Activated naive CD8-positive, alpha-beta T cell treated with anti-CD3 and anti-CD28 coated beads, Interleukin-2, amount 50 U/mL, for 24 hours (primary cell): ENCODE measurements at places on chromosomes 12 and 14.

DNA sequence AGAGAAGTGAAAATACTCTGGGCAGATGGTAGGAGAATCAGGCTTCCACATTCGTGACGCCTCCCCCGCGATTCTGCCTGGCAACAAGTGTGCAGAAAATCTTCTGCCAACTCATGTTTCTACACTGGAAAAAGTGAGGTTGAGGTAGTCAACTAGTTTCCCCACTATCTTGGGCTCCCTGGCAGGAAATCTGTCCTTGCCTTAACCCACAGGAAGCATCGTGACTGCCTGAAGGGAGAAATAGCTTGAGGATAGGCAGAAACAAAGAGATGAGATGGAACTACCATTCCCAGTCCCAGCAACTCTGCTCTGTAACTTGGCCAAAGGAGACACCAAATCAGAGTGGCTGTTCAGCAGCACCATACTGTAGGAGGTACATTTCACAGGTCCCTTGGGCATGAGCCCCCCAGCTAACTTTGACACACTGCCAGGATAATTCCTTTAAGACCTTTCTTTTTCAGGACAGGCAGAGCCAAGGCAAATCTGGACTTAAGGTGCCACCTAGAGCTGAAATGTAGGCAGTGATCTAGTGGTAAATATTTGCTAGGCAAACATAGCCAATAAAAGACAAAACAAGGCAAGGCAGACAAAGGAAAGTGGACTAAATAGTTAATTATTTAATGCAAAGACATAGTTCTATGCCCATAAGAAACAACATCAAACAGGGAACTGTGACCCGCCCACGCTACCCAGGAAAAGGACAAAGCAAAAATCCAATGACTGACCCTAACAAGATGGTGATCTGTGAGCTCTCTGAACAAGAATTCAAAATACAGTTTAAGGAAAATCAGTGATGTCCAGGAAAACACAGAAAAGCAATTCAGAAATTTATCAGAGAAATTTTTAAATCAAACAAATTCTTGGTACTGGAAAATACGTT lies 205.1 kb downstream of the PTPRO start:
- no peak for DNase-seq

- DNase-seq = no peak
Observed at GRCh38 chr12:2058837-2059236, 6.0 kb downstream of the CACNA1C start.

GRCh38 chr12:98911396-98911795 lies 266.3 kb downstream of the APAF1 start:
- DNase-seq = no peak

DNA sequence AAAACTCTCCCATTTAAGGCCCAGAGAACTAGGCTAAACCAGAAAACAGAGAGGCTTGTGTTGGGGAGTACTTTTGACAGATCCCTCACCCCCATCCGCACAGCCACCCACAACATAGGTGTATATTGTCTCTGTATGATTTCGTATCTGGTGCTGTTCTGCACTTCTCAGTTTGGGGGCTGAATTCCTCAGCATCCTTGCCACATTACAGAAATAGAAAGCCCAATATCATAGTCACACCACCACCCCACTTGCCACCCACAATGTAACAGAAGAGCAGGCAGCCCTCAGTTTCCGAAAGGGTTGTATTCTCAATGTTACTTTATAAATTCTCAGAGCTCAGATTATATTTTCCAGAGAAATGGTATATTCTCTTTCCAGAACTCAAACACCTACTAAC lies 950.9 kb downstream of the DIO2 start:
- DNase-seq = no peak

- DNase-seq = no peak
Observed at GRCh38 chr12:60398547-60398946, 802.7 kb downstream of the SLC16A7 start.

GRCh38 chr14:93132472-93133065 lies 16.8 kb upstream of the ITPK1 start:
- DNase-seq = peak; percentile 7

- no peak for DNase-seq
Observed at GRCh38 chr12:99983456-99984258, 1.1 kb downstream of the ANKS1B start.

GRCh38 chr12:119894916-119895315 lies 17.8 kb upstream of the CIT start:
- no peak for DNase-seq

- peak; percentile 69 for DNase-seq
Observed at GRCh38 chr12:57089271-57090245, 644 bp downstream of the NAB2 start.

- DNase-seq = peak; percentile 79
Observed at GRCh38 chr14:80954687-80955299, 628 bp upstream of the TSHR start.

DNA sequence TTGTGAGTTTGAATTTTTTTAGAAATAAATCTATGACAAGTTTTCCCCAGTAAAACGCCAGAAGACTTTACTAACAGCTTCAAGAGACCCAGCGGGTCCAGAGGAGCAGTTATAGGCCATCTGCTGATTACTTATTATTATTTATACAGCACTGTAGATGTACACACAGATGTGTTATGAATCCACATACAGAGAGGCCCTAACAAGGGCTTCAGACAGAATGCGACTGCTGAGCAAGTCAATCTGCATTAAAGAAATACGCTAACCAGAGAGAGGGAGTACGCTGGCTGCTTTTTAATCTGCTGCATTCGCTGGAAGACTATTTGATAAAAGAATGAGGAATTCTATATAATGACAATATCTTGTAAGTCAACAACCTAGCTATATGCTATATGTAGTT lies 32.5 kb downstream of the ATF7 start:
- no peak for DNase-seq

DNA sequence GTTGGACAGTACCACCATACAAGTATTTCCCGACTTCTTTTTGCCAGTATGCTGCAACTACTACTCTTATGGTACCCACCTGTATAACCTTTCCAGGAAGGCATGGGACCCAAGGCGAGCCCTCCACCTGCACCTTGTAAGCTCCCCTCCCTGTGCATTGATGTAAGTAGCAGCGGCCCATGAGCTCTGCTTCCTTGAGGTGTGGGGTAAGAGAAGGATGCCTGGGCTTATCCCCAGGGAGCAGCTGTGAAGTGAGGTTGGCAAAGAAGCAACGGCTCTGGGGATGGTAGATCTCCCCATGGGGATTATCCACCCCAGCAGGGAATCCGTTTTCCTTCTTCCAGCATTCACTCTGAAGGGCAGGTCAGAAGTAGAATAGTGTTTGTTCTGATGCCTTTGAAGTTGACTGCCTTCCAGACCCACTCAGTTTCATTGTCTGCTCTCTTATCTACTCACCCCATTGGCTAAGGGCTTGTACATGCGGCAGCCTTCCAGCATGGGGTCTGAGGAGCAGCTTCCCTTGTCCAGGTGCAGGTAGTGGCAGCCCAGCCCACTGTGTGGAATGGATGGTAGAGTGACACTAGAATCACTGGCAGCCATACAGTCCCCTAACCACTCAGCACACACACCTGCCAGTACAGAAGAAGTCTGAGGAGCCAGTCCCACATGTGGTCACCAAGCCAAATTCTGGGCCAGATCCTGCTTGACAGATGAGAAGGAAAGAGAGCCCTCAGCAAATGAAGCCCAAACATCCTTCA lies 3.4 kb downstream of the CIROP start:
- DNase-seq = no peak

GRCh38 chr12:74412606-74413230 lies 124.9 kb upstream of the ATXN7L3B start:
- DNase-seq = no peak

- DNase-seq = peak; percentile 82
Observed at GRCh38 chr14:68794130-68794850, 1.4 kb upstream of the ZFP36L1 start.

GRCh38 chr14:40362856-40363255 lies 930.6 kb upstream of the FBXO33 start:
- DNase-seq = no peak

- DNase-seq = peak; percentile 16
Observed at GRCh38 chr12:1630133-1630826, 1.2 kb downstream of the WNT5B start.

DNA sequence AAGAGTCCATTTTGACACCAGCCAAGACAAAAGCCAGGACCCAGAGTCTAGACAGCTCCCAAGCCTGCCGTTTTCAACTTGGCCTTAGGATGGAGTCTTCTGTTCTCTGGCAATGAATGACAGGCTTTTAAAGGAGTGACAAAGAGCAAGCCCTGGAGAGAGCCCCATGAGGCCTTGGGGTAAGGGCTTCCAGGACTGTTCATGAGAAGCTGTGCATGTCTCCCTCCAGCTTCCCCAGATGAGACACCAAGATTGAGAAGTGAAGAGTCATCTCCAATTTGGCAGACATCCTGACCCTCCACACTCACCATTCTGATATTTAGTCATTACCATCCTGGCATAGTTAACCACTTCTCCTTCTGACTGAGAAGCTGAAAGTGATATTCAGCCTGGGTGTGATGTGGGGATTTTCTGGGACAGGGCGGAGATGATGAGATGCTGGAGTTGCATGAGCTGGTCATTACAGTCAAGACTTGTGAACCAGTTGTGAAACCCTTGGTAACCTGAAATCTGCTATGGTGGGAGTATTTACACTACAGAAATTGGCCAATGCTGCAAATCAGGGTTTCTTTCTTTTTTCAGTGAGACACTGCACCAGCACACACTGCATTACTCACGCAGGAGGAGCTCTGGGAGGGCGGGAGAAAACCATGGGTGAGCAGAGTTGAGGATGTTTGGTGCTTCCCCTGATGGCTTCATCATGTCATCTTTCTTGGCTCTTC lies 77.8 kb downstream of the VCPKMT start:
- peak; percentile 69 for DNase-seq

DNA sequence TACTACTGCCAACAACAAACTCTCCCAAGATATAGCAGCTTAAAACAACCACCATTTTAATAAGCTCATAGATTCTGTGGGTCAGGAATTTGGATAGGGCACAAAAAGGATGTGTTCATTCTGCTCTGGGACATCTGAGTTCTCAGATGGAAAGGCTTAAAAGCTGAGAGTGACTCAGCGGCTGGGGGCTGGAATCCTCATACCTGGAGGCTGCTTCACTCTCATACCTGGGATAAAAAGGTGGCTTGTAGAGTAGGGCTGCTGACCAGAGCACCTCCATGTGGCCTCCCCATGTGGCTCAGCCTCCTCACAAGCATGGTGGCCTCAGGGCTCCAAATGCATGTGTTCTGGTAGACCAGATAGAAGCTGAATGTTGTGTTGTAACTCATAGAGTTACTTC lies 20.2 kb upstream of the PELI2 start:
- DNase-seq = no peak

- no peak for DNase-seq
Observed at GRCh38 chr12:6708960-6709394, 8.4 kb upstream of the PIANP start.

GRCh38 chr14:61130512-61131260 lies 149.6 kb downstream of the SLC38A6 start:
- no peak for DNase-seq

DNA sequence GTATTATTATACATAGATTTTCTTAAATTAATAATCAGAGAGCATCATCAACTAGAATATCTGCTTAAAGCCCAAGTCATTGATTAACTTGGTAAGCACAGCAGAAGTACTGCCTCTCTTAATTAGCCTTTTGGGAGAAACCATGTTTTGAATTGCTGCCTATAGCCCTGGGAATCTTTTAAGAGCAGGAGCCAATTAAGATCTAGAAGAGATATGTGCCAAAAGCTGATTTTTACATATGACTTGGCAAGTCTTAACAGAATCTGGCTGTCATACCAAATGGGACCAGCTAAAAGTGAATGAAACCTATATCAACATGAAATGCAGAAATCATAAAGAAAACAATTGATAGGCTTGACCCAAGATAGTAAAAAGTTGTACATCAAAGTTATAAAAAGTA lies 23.2 kb upstream of the WNK1 start:
- DNase-seq = no peak

DNA sequence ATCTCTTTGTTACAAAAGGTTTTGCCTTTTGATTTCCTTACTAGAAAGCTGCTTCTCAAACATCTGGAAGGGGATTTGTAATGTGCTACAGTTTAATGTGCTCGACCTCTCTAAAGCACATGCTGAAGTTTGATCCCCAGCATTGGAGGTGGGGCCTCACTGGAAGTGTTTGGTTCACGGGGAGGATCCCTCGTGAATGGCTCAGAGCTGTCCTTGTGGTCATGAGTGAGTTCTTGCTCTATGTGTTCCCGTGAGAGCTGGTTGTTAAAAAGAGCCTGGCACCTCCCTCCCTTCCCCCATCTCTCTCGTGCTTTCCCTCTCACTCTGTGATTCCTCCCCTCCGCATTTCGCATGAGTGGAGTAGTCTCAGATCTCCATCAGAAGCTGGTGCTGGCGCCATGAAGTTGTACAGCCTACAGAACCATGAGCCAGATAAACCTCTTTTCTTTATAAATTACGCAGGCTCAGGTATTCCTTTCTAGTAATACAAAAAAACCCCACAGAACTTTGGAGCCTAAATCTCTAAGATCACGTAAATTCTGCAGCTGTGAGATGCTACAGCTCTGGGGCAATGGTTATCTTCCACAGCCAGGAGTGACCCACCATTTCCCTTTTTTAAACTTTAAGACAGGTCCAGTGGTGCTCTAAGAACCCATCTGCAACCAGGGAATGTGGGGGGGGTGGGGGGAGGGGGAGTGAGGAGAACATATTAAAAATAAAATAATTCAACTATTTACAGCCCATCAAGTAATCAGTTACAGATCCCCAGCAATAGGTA lies 214.4 kb downstream of the FOXN3 start:
- DNase-seq = no peak

GRCh38 chr12:109760031-109760929 lies 46.7 kb downstream of the FAM222A start:
- DNase-seq = no peak

DNA sequence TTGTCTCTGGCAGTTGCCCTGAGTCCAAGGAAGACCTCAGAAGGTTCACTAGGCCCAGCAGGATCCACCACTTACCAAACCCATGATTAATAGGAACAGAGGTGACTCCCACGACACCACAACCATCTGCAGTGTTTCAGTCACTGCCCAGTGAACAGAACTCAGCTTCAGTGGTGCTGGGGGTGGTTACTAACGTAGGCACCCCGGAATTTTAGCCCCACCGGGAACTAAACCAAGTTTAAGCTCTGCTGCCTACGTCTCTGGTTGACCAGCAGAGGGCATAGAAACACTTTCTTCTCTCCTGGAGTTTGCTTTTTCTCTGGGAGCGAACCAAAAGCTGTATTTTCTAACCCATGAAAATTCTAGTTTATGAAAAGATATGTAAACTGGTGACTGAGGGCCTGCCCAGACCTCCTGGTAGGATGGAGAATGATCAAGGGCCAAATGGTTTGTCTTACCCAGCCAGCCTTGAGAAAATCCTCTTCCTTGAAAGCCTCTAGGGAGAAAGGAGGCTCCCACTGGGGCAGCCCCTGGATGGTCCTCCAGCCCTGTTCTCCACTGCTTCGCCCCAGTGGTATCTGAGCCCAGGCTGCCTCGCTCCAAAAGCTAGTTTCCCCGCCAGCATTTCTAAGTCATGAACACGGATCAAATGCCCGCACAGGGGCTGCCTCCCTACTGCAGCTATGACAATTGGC lies 379.8 kb downstream of the DPF3 start:
- DNase-seq = no peak
